ENCODE measurements at places on chromosomes 11 and 22.

DNA sequence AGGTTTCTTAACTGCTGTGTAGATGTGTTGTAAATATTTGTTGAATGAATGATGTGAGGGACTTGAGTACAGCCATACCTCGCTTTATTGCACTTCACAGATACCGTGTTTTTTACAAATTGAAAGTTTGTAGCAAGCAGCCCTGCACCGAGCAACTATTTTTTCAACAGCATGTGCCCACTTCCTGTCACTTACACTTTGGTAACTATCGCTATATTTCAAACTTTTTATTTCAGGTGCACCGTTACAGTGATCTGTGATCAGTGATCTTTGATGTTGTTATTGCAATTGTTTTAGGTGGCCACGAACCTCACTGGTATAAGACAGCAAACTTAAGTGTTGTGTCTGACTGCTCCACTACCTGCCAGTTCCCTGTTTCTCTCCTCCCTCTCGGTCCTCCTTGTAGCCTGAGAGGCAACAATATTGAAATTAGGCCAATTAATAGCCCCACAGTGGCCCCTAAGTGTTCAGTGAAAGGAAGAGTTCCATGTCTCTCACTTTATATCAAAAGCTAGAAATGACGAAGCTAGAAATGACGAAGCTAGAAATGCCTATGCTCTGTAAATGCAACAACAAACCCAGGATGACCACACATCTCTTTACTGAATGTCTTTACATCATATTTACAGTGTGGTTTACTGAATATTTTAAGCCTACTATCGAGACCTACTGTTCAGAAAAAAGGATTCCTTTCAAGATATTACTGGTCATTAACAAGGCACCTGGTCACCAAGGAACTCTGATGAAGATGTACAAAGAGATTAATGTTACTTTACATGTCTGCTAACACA is 1.0 kb downstream of the SFI1 start:
- no peak for DNase-seq

GRCh38 chr11:71472357-71472885 is 19.4 kb downstream of the NADSYN1 start:
- no peak for DNase-seq

GRCh38 chr11:102957953-102958352 is 2.4 kb upstream of the MMP13 start:
- no peak for DNase-seq

DNA sequence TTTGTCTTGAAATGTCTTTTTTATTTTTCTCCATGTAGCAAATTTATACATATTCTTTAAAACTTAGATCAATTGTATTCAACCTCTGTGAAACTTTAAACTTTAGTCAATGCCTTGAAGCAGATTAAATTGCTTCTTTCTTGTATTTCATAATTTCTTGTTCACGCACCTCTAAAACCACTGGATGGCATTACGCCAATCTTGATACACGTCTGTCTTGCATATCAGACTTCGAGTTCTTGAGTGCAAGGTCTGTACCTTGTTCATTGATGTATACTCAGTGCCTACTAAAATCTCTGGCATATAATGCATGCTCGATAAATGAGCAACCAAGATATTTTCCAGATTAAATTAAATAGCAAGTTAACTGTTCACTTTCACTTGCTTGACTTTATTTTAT is 236.8 kb downstream of the CASP12 start:
- DNase-seq = no peak

DNA sequence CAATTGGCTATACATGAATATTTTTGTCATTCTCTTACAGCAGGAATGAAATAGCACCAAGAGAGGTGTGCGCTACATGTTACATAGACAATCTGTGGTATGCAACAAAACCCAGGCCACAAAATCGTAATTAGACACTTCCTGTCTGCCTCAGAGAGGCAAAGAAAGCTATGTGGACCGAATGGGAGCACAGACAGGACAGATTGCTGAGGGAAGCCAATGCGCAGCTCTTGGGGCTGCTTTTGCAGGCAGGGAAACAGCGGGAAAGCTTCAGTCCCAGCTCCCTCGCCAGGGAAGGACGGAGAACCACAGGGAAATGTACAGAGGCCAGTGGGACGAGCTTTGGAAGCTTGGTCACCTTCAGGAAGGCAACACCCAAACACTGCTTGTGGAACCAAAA is 40.9 kb downstream of the SERPINH1 start:
- DNase-seq = no peak

All from HS-27A (cell line).